ENCODE measurements at places on chromosomes 12 and 14. TPM values are rescaled to one million over a fixed set of nuclear protein-coding genes. Genes with fewer than 3 reads are reported as not detected.

Gene ACOT4
- 0.26 TPM for total RNA-seq

Gene SLC10A1
- not detected for total RNA-seq

Gene PDZRN4
- not detected for total RNA-seq

Gene GPR68
- total RNA-seq: 0.77 TPM

Gene INHBC
- total RNA-seq: not detected

Gene MSRB3
- 4.2 TPM for total RNA-seq

All from bronchial epithelial cell (primary cell).